Endothelial cell of umbilical vein (primary cell): ENCODE measurements at places on chromosomes 2 and 18. TPM values are rescaled to one million over a fixed set of nuclear protein-coding genes. Genes with fewer than 3 reads are reported as not detected.
A peak's percentile ranks its signal among the peaks of the same experiment; 100 is the strongest.

Gene SP5
- total RNA-seq = not detected in 2 replicates

Gene ELOA2
- not detected in 2 replicates for total RNA-seq

Gene ANKRD36B
- total RNA-seq = 47.0 and 79.8 TPM in 2 replicates

Gene TRIM54
- total RNA-seq = 0.42 and 0.51 TPM in 2 replicates

Gene KCNS3
- 1.5 and 2.4 TPM in 2 replicates for total RNA-seq

Gene ZNF521
- 166 and 168 TPM in 2 replicates for total RNA-seq

Gene TXNDC2
- not detected in 2 replicates for total RNA-seq

Gene NRP2
- 149 and 240 TPM in 2 replicates for total RNA-seq

Gene CRIM1
- 649 and 675 TPM in 2 replicates for total RNA-seq

Gene RAB10
- total RNA-seq = 104 and 105 TPM in 2 replicates

Gene ALPG
- not detected in 2 replicates for total RNA-seq

Gene SEH1L
- total RNA-seq = 42.8 and 45.9 TPM in 2 replicates

Gene AQP12A
- not detected in 2 replicates for total RNA-seq

- no peak for DNase-seq
These were observed 2.9 kb upstream of the CASP10 start for GRCh38 chr2:201180010-201180409.

- no peak for DNase-seq
These were observed 65.4 kb downstream of the DIS3L2 start for GRCh38 chr2:232026910-232027309.

DNA sequence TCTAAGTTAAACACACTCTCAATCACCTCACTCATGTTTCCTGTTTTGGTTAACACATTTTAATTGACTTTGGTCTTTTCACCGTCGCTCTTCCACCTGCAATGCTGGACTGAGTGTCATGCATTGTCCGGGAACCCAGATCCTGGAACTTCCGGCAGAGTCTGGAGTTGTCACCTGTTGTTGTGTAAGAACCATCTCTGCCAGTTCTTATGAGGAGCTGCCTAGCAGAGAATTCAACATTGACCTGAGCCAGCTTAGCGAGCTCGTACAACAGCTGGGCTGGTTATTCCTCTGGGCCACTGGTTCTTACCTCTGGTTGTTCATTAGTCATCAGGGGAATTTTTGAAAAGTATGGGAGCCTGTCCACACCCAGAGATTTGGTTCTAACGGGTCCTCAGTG is 75.7 kb downstream of the BCL2L11 start:
- DNase-seq = peak; percentile 85

GRCh38 chr2:26298638-26299393 is 47.1 kb upstream of the SELENOI start:
- DNase-seq = peak; percentile 75

DNA sequence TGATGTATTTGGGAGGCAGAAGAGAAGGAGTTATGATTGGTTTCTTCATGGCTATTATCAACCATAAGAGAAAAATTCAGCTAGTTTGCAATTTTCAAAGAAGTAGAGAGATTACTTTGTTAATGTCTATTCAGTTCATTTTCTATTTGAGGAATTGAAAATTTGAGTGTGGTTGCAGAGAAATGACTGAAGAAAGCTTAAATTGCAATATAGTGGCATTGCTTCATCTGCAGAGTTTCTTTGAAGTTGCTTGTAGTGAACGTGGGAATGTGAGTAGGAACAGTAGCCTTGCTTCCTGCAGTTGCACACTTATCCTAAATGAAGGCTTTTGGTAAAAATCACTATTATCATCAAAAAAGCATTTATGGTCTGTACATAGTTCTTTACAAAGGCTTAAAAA is 14.7 kb upstream of the CYRIA start:
- DNase-seq = no peak

DNA sequence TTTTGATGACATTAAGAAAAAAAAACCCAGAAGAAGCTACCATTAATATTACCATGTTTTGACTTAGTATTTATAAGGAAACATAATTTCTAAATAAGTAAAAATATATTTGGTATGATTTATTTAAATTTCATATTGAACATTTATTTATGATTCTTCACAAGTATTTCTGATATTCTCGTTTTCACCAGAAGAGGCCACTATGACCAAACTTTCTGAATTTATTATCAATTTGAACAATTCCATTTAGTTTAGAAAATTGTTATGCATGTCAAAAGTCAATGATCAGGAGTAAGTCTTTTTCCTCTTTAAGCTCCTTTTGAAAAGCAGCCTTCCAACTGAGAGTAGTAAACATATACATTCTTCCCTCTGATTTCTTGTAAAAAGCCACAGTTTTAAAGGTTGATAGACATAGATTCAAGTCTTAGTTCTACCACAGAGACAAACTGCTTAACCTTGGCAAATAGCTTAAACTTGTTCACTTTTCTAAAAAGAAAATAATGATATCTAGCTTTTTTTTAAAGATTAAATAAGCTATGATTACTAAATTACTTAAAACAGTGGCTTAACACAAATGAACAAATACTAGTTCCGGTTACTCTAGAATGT is 329.9 kb downstream of the TRIB2 start:
- peak; percentile 44 for DNase-seq

- DNase-seq = no peak
These were observed 4.4 kb downstream of the NFATC1 start for GRCh38 chr18:79400091-79400590.

GRCh38 chr2:222859786-222860612 is 837 bp upstream of the ACSL3 start:
- DNase-seq = peak; percentile 80

- DNase-seq = no peak
These were observed 69.6 kb upstream of the EMILIN2 start for GRCh38 chr18:2777241-2777640.

DNA sequence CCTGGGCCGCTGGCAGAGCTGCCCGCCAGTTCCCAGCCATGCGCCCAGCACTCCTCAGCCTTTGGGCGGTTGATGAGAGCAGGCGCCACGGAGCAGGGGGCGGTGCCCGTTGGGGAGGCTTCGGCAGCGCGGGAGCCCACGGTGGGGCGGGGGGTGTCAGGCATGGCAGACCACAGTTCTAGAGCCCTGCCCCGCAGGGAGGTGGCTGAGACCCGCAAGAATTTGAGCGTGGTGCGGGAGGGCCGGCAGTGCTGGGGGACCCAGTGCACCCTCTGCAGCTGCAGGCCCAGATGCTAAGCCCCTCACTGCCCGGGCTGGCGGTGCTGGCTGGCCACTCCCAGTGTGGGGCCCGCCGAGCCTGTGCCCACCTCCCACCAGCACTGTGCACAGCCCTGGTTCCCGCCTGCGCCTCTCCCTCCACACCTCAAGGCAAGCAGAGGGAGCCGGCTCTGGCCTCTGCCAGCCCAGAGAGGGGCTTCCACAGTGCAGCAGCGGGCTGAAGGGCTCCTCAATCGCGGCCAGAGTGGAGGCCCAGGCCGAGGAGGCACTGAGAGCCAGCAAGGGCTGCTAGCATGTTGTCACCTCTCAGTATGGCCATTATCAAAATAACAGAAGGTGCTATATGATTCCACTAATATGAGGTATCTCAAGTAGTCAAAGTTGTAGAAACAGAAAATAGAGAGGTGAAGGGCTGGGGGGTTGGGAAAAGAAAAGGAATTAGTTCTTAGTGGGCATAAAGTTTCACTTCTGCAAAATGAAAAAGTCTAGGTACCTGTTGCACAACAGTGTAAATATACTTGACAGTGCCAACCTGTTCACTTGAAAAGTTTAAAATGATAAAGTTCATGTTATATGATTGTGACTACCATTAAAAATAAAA is 72.3 kb downstream of the SH3YL1 start:
- DNase-seq = no peak

GRCh38 chr2:97834610-97835009 is 121.2 kb downstream of the ZAP70 start:
- DNase-seq = no peak

DNA sequence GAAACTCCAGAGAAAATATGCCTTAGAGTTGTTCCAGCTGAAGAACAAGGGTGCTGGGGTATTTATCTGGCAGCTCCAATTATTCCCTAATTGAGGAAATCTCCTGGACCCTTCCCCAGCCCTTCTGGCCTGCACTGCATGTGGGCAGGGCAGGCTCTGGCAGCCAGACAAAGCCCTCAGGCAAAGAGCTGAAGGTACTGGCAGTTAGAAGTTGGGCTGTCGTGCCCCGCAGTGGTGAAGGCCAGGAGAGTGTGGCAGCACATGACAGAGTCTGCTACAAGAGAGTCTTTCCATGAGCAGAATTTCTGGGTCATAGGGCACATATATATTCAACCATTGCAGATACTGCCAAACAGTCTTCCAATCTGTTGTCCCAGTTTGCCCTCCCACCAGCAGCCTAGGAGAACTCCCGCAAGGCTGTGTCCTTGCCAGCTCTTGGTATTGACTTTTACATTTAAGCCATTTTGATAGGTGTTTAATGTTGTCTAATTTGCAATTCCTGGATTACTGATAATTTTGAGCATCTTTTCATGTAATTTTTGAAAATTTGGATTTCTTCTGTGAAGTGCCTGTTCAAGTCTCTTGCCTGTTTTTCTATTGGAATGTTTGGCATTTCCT is 26.6 kb downstream of the ONECUT2 start:
- DNase-seq = no peak

DNA sequence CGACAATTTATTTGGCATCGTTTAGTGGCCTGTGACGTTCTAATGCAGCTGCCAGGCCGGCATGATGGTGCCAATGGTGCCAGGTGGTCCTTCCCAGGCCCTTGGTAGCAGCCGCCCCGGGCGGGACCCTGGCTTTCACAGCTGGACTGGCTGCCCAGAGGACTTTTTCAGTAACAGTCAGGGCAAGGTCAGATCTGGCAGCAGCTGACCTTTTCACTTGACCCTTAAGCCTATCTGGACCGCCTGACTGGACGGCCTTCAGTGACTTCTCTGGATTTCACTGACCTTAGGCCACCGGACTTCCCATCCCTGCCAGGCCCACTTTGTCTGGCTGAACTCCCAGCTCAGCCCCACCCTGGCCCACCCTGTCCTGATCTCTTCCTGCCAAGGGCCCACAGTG is 15.9 kb downstream of the TRIB2 start:
- no peak for DNase-seq

DNA sequence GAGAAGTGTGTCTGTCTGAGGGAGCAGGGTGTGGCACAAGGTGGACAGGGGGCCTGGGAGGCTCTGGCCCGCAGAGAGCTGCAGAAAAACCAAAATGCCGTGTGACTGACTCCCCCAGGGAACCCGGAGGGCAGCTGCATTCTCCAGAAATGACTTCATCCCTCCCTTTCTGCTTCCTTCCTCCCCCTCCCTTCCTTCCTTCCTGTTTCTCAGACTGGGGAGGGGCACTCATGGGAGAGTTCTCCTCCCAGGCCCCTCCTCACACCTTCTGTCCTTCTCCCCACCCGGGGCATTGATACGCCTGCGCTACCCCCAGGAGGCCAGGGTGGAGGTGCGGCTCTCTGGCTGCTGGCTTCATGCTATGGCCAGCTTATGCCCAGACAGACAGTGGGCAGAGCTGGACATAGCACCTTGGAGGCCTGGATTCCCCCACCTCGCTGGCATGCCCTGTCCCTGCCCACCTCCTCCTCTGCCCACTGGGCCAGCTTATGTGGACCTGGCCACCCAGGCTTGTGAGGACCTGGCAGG is 8.2 kb upstream of the GPR17 start:
- peak; percentile 70 for DNase-seq

GRCh38 chr2:49834433-49834832 is 680.1 kb upstream of the FSHR start:
- no peak for DNase-seq

GRCh38 chr2:146917431-146918042 is 927.3 kb upstream of the ACVR2A start:
- DNase-seq = no peak

- no peak for DNase-seq
These were observed 96.1 kb downstream of the PPP1R1C start for GRCh38 chr2:182081602-182082260.

DNA sequence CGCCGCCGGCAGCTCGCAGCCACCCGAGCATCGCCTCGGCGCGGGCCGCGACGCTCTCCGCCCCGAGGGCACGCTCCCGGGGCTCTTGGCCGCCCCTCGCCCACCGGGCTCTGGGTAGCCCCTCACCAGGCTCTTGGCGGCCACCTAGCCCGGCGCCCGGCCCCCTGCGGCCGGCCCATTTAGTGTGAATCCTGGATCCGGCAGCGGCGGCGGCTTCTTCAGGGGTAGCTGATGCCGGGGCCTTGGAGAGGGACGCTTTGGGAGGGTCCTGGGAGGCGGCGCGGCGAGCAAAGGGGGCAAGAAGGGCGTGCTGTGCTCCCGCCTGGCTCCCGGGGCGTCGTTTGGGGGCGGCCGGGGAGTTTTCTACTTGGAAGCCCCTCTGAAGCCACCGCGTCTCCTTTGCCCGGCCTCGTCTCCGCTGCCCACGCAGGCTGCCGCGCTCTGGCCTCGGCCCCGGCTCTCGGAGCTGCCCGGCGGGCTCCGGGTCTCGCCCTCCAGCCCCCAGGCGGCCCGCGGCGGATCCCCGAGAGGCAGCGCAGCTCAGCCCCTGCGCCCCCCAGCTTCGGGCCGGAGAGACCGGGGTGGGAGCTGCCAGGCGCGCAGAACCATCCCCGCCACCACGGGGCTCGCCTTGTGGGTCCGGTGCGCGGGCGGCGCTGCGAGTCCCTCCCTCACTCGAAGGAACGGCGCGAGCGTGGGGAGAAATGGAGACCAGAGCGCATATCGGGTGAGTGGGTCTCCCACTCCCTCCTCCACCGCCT is 509 bp downstream of the PIEZO2 start:
- DNase-seq = no peak

GRCh38 chr18:35880788-35881455 is 91.6 kb upstream of the RMP24 start:
- no peak for DNase-seq

GRCh38 chr2:20188851-20189250 is 36.1 kb downstream of the SDC1 start:
- DNase-seq = no peak

GRCh38 chr2:240125742-240126141 is 10.4 kb downstream of the COPS9 start:
- no peak for DNase-seq
